ENCODE measurements at places on chromosomes 4 and X.

DNA sequence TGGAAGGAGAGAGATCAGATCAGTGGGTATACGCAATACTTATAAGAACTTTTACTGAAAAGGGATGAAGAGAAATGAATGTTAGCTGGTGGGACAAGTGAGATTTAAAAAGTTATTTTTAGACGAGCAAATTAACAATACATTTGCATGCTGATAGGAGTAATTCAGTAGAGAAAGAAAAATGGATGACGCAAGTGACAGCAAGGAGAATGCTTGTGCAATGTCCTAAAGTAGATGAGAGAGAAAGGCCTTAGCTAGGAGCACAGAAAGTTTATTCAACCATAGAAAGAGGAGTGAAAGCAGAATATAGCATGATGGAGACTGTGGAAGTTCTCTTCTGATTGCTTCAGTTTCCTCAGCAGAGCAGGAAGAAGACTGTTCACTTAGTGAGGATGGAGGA, 45.8 kb downstream of the OSTC start:
- DNase-seq, result no peak

DNA sequence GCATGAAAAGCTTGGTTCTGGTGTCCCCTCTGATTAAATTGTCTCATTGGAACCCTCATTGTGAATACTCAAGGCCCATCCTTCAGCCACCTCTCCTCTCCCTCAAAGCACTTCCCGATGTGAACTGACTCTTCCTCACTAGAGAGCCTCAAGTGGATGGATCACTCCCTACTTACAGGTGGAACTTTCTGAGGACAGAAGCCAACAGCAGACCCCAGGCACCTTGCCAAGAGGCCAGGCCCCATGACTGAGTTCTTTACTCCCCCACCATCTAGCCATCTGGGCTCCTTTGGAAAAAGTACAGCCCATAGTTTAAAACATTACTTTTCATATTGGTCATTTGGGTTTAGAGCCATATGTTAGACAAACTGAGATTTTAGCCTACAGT, 224.1 kb downstream of the SHROOM3 start:
- DNase-seq, result peak; percentile 55

- DNase-seq, result no peak
These were observed 8.9 kb downstream of the MFAP3L start for GRCh38 chr4:170017252-170017651.

GRCh38 chrX:129585691-129586090, 45.6 kb downstream of the OCRL start:
- DNase-seq, result peak; percentile 46

- DNase-seq, result no peak
These were observed 1860.7 kb upstream of the PCDH10 start for GRCh38 chr4:131288441-131288840.

All from IMR-90 (cell line).